Stimulated activated CD4-positive, alpha-beta T cell treated with anti-CD3 and anti-CD28 coated beads, Interleukin-15, amount 100 ng/mL, for 24 hours (primary cell): ENCODE measurements at places on chromosomes 1 and 21.

DNA sequence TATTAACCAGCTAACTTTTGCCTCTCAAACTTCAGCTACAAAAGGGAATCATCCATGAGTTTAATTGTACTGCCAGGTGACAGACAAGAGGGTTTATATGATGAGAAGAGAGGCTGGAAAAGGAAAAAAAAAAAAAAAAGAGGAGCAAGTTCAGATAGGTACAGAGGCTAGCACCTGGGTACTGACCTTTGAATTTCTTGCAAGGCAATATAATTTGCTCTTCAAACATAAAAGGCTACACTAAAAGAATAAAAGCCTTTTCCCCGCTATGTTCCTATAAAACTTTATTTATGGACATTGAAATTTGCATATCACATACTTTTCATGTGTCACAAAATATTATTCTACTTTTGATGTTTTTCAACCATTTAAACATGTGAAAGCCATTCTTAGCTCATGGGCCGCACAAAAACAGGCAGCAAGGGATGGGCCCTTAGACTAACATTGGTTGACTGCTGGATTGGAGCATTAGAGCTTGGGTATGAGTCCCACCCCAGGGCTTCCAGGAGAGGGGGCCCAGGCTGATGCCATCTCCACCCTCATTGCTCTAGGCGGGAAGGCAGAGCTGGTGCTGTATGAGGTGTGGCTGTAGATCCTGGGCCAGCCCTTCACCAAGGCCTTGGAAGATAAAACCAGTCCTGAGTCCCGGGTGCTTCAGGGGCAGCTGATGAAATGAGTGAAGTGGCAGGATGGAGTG is 44.3 kb downstream of the ATP1B1 start:
- no peak for DNase-seq

DNA sequence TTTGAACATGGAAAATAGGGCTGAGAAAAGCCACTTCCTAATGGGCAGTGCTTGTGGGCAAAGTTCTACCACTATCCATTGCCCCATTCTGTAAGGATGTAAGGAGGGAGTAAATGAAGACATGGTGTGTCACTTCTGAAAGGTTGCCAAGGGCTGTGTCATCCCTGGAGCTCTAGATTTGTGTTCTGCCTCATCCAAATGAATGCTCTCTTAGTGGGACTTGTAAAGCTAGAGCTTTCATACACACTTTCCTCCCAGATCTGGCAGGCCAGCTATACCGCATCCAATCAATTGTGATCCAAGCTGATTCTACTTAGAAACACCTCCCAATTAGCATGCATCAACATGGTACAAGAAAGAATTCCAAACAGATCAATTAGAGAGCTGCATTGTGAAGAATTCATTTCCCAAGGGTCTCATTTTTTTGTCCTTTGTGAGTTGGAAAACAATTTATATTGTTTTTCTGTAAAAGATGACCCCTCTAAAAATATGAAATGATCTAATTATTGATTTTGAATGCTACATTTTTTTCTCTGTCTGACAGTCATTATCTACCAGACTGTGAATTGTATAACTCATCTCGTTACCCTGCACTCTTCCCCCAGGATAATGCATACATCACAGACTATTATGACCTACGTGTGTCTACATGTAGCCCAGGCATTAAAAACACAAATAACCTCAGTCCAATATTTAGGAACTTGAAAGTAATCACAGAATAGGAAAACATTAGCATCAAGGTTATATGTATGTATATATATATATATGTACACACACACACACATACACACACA is 117.1 kb upstream of the DUSP10 start:
- no peak for DNase-seq

DNA sequence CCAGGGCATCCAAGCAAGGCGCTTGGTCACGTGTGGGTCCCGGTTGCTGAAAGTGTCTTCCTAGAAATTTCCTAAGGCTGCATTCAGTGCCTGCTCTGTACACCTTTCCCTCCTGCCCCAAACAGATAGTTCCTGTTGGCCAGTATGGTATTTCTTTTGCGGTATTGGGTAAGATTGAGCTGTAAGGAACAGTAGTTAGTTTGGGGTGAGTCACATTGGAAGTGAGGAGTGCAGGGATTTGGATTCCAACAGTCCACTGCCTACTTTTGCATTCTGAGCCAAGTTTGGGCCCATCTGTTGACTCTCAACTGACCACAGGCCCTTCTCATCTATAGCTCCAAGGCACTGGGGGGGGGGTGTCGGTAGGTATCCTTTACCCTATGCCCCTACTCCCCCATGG is 83.4 kb downstream of the MAP3K21 start:
- no peak for DNase-seq

DNA sequence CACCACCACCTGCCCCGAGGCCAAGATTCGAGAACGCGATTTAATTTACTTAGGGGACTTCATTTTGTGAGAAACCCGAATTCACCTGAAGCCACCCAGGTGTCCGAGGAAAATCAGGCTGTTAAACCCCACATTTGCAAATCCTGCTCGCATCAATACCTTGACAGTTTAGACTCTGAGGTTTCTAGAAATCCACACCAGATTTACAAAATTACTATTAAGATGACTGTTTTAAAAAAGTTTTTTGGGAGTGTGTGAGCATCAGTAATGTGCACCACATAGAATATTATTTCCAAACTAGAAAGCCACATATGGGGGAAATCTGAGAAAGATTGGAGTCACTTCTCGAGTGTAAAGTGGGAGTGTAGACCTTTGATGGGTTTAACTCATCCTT is 685 bp downstream of the RIMKLA start:
- no peak for DNase-seq

- DNase-seq: no peak
Measured at GRCh38 chr1:36760081-36760480, 274.2 kb downstream of the GRIK3 start.

- no peak for DNase-seq
Measured at GRCh38 chr1:42957229-42957879, 1.3 kb downstream of the SLC2A1 start.

- no peak for DNase-seq
Measured at GRCh38 chr1:168442931-168443330, 100.9 kb downstream of the XCL2 start.

GRCh38 chr1:240666568-240667198 is 54.7 kb upstream of the GREM2 start:
- no peak for DNase-seq

- no peak for DNase-seq
Measured at GRCh38 chr1:40796939-40797667, 13.5 kb downstream of the KCNQ4 start.

- DNase-seq: no peak
Measured at GRCh38 chr1:188476606-188477005, 1647.9 kb downstream of the PLA2G4A start.

DNA sequence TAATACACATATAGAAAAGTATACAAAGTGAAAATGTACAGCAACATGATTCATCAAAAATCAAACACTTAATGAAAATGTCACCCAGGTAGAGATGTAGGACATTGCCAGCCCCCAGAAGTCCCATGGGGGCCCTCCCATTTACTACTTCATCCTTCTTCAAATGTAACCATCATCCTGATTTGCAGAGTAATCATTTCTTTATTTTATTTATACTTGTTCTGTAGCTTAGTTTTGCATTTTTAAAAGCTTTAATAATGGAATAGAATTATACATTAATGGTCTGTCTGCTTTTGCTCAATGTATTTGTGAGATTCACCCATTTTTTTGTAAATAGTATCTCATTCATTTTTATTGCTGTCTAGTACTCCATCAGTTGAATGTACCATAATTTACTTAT is 96.8 kb upstream of the CD55 start:
- no peak for DNase-seq

DNA sequence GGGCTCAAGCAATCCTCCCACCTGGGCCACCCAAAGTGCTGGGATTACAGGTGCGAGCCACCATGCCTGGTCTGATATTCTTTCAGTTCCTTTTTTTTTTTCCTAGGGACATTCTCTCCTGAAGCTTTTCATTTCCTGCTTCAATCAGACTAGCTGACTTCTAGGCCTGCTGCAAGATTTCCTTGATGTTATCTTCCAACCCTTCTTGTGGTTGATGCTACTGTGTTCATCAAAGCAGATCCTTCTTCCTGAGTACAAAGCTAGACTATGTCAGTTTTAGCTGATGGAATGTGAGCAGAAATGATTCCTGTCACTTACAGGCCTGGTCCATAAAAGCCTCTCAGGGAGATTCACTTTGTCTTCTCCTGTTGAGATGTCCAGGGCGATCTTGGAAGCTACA is 146.4 kb downstream of the CDC7 start:
- DNase-seq: no peak

GRCh38 chr1:28070725-28071593 is 17.5 kb downstream of the EYA3 start:
- DNase-seq: no peak

DNA sequence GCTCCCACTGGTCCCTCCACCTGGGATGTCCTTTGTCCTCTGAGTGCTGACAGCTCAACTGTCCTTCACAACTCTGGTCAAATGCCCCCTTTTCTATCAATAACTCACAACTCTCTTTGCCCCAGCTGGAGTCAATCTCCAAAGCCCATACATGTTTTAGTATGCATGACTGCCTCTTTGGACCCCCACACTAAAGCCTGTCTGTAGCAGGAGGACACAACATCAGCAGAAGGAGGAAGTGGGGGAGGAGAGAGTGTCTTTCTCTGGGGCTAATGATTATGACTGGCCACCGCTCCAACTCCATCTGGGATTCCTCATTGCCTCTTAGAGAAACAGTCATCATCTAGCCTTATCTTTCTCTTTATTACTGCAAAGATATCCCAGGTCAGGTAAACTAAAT is 186.6 kb upstream of the FGGY start:
- DNase-seq: no peak
